ENCODE measurements at places on chromosomes 11 and 22.

DNA sequence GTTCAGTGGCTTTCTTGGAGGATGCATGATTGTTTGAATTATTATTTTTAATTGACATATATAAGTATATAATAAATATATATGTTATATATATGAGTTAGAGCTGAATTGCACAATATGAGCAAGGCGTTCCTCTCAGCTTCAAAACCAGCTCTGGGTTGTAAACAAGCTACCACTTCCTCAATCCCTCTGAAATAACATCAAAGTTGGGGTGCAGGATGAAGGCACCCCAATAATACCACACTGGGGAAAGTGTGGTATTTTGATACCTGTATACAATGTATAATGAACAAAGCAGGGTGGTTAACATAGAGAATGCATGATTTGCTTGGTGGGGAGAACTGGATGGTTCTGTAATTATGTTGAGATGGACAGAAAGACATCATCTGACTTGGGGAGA lies 1.7 kb upstream of the SORL1 start:
- DNase-seq, result no peak

DNA sequence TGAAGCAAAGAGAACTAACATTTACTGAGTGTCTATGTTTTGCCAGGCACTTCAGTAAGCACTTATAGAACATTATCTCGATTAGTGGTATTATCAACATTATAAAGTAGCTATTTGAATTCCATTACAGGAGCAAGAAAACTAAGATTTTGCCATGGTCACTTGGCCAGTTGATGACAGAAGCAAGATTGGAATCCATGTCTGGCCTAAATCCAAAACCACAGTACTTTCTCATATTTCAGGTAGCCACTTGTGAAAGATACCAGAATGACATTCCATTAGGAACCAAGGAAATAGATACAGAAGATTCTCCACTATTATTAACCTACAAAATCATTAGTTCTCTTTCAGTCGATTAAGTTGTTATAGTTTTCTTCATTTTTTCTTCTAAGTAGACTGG lies 691.0 kb upstream of the API5 start:
- DNase-seq, result no peak

DNA sequence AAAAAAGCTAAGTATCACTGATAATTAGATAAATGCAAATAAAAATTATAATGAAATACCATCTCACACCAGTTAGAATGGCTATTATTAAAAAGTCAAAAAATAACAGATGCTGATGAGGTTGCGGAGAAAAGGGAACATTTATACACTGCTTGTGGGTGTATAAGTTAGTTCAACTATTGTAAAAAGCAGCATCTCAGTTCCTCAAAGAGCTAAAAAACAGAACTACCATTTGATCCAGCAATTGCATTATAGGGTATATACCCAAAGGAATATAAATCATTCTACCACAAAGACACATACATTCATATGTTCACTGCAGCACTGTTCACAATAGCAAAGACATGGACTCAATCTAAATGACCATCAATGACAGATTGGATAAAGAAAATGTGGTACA lies 120.3 kb upstream of the ZBED5 start:
- no peak for DNase-seq

DNA sequence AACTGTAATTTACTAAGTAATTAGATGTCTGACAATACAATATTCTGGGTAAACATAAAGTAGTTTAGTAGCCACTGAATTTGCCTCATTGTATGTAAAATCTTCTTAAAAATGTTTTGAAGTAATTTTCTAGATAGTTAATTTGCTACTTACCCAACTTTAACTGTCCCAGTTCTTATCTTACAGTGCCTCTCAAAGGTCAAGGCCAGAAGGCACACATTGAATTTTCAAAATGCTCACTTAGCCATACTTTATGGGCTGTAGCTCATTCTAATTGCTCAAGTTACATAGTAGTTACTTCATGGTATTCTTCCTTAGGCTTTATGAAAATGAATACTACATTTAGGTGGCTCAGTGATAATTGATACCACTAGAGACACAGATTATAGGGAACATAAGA lies 666.6 kb downstream of the CNTN5 start:
- no peak for DNase-seq

DNA sequence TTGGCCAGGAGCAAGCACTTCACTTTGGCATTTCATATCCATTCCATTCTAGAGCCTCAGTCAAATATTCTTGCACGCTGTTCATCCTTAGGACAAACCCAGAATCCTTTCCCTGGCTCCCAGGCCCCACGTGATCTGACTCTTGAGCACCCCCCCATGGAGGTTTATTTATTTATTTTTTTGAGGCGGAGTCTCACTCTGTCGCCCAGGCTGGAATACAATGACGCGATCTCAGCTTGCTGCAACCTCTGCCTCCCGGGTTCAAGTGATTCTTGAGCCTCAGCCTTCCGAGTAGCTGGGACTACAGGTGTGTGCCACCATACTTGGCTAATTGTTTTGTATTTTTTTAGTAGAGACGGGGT lies 12.7 kb upstream of the TSGA10IP start:
- no peak for DNase-seq

GRCh38 chr22:49157529-49158339 lies 669.9 kb downstream of the BRD1 start:
- no peak for DNase-seq

DNA sequence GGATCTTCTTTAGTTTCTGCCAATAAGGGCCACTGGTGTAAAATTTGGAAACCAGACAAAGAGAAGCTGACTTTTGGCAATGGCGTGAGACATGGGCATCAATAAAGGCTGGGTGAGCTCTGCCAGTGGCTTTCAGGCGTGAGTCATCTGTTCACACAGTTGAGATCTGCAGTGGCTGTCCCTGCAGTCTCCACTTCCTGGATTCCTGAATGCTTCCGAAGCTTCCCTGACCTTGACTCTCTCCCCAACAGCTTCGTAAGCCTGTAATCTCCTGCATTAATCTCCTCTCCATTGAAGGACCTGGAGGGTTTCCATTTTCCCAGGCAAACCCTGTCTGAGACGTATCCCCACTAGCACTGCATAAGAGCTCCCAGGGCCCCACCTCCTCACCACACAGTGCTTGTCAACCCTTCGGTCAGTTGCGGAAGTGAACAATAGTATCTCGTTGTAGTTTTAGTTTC lies 574.7 kb downstream of the TBC1D22A start:
- DNase-seq, result no peak

- no peak for DNase-seq
These were observed 87.8 kb downstream of the CWC15 start for GRCh38 chr11:94885581-94885980.

GRCh38 chr11:82356316-82356715 lies 377.3 kb downstream of the FAM181B start:
- DNase-seq, result no peak

- no peak for DNase-seq
These were observed at the start of gene SLC43A1 for GRCh38 chr11:57515332-57516060. TSS of gene SLC43A1 (minus strand) at chr11:57515702. CDS start at chr11:57514111, 1,591 bp downstream.

GRCh38 chr11:83723999-83724398 lies 437.8 kb upstream of the CCDC90B start:
- no peak for DNase-seq

DNA sequence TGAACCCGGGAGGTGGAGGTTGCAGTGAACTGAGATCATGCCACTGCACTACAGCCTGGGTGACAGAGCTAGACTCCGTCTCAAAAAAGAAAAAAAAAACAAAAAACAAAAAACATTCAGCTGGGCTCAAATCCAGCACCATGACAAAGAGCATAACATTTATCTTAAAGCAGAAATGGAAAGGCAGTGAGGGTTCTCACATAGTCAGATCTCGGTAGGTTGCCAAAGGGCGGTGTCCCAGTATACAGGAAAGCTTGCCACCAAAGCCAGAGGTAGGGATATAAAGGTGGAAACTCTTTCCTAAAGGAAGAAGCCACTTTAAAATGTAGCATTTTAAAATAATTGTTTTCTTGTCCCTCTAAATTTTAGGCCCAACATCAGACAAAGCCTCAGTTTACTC lies 22.4 kb upstream of the CAPRIN1 start:
- peak; percentile 13 for DNase-seq

- DNase-seq, result no peak
These were observed 25.2 kb downstream of the OR51E2 start for GRCh38 chr11:4672470-4672869.

GRCh38 chr11:70229737-70230136 lies 26.6 kb downstream of the FADD start:
- DNase-seq, result no peak

- no peak for DNase-seq
These were observed 262.8 kb upstream of the PLET1 start for GRCh38 chr11:112523477-112523876.

GRCh38 chr22:44752285-44753188 lies at the start of gene ARHGAP8:
TSS of gene ARHGAP8 (plus strand) at chr22:44752575. CDS start at chr22:44786528, 33,953 bp downstream.
- DNase-seq, result no peak

DNA sequence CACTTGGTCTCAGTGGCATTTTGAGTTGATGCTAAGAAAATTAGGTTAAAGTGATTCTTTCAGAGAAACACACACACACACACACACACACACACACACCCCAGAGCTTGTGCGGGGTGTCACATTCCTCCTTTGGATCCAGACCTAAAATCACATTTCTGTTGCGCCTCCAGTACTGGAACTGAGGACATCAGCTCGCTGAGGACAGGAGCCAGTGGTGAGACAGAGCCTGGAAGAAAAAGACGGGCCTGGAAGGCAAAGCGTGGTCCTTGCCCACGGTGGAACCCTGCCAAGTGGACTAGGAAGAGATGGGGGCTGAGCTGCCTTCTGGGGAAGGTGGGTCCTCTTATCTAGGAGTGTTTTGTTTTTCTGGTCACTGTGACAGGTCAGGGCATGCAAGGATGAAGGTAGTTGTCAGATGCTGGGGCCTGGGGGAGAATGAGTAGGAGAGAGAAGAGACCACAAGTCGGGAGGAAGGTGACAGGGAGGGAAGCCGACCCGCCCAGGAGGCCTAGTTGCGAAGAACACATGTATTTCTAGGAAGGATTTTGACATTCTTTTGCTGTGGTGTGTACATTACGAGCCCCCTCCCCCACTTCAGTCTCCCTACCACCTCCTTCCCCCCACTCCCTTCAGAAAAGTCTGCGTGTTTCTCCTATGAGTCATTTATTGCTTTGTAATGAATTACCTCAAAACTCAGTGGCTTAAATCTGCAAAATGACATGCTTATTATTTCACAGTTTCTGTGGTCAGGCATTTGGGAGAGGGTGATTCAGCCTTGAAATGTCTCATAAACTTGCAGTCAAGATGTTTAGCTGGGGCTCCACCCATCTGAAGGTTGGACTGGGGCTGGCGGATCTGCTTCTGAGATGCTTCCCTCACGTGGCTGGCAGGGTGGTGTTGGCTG lies 4.8 kb upstream of the ELFN2 start:
- DNase-seq, result no peak

DNA sequence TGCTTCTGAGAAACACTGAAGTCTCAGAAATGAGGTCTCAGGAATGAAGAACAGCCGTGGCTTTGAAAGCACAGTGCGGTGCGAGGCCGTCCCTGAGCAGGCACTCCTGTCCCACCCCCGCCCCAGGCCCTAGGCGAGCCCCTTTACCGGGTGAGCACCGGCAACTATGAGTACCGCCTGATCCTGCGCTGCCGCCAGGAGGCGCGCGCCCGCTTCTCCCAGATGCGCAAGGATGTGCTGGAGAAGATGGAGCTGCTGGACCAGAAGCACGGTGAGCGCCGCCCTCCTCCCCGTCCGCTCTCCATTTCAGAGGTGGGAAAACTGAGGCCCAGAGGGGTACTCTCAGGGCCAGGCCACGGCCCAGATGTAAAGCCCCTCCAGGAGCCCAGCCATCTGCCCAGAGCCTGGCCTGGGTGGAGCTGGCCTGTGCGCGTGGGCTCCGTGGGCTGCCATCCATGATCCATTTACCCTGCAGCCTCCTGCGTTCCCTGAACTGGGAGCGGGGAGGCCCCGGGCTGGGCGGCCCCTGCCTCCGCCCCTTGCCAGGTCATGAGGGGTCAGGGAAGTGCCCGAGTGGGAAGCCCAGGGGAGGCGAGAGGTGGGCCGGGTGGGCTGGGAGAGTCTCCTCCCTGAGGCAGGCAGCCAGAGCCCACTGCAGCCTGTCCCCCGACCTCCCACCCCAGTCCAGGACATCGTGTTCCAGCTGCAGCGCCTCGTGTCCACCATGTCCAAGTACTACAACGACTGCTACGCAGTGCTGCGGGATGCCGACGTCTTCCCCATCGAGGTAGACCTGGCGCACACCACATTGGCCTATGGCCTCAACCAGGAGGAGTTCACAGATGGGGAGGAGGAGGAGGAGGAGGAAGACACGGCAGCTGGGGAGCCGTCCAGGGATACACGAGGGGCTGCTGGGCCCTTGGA lies 9.5 kb downstream of the SLC16A8 start:
- no peak for DNase-seq

GRCh38 chr11:748007-748359 lies 719 bp downstream of the TALDO1 start:
- no peak for DNase-seq

DNA sequence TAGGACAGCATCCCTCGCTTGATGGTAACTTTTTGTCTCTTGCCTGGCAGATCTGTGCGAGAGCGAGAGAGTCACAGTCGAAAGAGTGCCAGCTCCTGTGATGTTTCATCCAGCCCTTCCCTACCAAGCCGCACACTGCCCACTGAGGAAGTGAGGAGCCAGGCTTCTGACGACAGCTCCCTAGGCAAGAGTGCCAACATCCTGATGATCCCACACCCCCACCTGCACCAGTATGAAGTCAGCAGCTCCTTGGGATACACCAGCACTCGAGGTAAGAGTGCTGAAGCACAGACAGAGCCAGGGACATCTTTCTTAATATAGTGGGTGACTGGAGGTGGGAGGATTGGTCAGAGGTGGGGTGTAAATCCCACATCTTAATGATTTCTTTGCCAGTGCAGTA lies 61.1 kb downstream of the DEPDC5 start:
- no peak for DNase-seq
